Spinal cord (tissue), 10 donors: ENCODE measurements at places on chromosomes 4 and X. TPM values are rescaled to one million over a fixed set of nuclear protein-coding genes. Genes with fewer than 3 reads are reported as not detected.

DNA sequence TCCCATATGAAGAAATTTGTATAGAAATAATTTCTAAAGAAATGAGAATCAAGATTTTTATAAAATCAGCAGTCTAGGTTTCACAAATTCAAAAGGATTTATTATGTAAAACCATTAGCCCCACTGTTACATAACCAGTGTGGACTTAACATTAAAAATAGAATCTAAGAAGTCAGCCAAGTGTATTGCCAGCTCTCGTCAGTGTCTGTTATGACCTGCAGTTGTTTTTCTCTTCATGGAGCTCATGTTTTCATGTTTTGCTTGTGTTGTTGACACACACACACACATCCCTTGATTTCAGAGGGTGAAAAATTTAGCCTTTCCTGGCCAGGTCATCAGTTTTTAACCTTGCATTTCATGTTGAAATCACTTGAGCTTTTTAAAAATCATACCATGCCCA lies 39.5 kb downstream of the USP38 start:
- no peak for DNase-seq

ARHGEF38 gene
- total RNA-seq: 0.11 TPM

- DNase-seq: no peak
Observed at GRCh38 chrX:154599531-154599930, 14.6 kb downstream of the CTAG1A start.

DNA sequence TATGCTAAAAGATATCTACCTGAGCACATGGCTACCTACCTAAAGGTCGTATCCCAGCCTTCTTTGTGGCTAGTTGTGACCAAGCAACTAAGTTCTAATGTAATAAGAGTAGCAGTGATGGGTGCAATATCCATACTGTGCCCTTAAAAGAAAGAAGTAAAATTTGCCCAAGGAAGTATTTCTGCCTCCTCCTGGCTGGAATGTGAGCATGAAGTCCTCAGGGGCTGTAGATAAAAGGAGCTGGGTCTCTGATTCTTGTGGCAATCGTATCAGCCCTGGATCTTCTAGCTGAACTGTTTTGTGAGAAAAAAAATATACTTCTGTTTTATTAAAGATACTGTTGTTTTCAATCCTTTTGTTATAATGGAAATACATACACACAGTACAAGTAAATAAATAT lies 217.4 kb downstream of the GPAT3 start:
- no peak for DNase-seq

DNA sequence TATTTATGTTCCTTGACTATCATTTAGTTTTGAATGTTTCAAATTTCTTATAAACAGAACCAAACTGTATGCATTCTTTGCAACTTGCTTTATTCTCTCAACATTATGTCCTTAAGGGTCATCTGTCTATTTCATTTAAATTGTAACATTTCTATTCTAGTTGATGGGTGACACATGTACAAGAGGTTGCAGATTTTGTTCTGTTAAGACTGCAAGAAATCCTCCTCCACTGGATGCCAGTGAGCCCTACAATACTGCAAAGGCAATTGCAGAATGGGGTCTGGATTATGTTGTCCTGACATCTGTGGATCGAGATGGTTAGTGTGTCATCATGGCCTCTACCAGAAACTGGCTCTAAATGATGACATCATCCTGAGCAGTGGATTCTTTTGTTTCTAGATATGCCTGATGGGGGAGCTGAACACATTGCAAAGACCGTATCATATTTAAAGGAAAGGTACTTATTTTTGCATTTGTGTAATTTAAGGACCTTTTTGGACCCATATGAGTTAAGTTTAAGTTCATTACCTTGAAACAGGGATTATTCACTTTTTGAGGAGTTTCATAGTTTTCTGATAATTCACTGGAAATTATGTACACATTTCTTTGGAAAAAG lies 6.1 kb downstream of the LIAS start:
- no peak for DNase-seq

VSIG1 gene
- total RNA-seq: 0.79 TPM

DNA sequence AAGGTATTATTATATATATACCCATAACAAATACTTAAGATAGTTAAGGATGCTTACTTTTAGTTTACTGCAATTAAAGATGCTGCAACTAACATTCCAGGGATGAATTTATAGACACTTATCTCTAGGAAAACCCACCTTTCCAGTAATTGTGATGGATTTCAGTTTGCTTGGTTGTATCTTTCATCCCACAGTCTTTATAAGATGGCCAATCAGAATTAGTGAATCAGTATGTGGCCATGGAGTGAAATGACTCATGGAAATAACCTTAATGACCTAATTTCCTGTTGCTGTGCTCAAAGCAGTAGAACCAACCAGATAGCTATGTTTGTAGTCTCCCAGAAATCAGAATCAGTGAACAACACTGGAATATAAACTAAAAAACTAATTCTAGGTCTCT lies 26.4 kb downstream of the MOSPD2 start:
- DNase-seq: no peak

- no peak for DNase-seq
Observed at GRCh38 chr4:36273276-36273675, 8.1 kb upstream of the DTHD1 start.
